T47D (cell line): ENCODE measurements at places on chromosomes 2 and 18.

GRCh38 chr2:125405816-125406215 lies 1250.1 kb upstream of the GYPC start:
- DNase-seq: no peak

GRCh38 chr2:120949027-120949956 lies 213.6 kb downstream of the GLI2 start:
- peak; percentile 41 for DNase-seq

- no peak for DNase-seq
These were observed 16.7 kb downstream of the WIPF1 start for GRCh38 chr2:174580951-174581350.

- DNase-seq: no peak
These were observed 233.7 kb upstream of the CXCR4 start for GRCh38 chr2:136351684-136352083.

GRCh38 chr2:11661891-11662435 lies 8.0 kb downstream of the NTSR2 start:
- no peak for DNase-seq

DNA sequence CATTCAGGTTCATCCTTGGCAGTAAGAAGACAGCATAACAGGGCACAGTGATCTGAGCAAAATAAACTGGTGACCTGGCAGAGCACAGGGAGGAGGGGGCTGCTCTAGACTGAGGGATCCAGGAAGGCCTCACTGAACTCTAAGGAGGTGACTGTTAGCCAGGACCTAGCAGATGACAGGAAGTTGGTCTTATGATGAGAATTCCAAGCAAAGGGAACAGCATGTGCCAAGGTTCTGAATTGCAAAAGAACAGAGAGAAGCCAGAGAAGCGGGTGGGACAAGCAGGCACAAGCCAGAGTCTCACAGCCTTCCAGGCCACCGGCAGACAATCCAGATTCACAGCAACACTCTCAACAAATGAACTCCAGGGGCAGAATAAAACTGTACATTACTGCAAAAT lies 152.7 kb upstream of the PTPRM start:
- DNase-seq: no peak

GRCh38 chr2:220043990-220044335 lies 416.5 kb downstream of the SLC4A3 start:
- DNase-seq: no peak

- DNase-seq: no peak
These were observed 14.4 kb downstream of the DNAJC10 start for GRCh38 chr2:182730486-182730885.

DNA sequence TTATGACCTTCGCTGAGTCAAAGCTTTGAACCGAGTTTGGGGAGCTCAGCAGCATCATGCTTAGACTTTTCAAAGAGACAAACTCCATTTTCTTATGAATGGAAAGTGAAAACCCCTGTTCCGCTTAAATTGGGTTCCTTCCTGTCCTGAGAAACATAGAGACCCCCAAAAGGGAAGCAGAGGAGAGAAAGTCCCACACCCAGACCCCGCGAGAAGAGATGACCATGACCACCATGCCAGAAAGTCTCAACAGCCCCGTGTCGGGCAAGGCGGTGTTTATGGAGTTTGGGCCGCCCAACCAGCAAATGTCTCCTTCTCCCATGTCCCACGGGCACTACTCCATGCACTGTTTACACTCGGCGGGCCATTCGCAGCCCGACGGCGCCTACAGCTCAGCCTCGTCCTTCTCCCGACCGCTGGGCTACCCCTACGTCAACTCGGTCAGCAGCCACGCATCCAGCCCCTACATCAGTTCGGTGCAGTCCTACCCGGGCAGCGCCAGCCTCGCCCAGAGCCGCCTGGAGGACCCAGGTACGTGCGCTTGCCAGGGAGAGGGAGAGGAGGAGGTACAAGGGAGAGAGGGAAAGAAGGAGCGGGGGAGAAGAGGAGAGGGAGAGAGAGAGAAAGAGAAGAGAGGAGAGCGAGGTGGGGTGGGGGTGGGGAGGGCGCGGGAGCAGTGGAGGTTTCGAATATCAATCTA lies at the start of gene DLX1:
Gene DLX1 (plus strand): TSS at position 48 of the 700 bp plus-strand sequence. CDS start 171 bp downstream, at position 219.
- no peak for DNase-seq

GRCh38 chr2:191857259-191857805 lies 10.4 kb upstream of the CAVIN2 start:
- no peak for DNase-seq

GRCh38 chr2:173990245-173990644 lies 25.1 kb upstream of the SP3 start:
- no peak for DNase-seq

GRCh38 chr2:233445152-233445830 lies 91.0 kb downstream of the DGKD start:
- DNase-seq: no peak

- DNase-seq: no peak
These were observed 11.9 kb downstream of the BCL2 start for GRCh38 chr18:63307551-63308200.

GRCh38 chr2:236244256-236244655 lies 19.9 kb downstream of the ASB18 start:
- DNase-seq: no peak

DNA sequence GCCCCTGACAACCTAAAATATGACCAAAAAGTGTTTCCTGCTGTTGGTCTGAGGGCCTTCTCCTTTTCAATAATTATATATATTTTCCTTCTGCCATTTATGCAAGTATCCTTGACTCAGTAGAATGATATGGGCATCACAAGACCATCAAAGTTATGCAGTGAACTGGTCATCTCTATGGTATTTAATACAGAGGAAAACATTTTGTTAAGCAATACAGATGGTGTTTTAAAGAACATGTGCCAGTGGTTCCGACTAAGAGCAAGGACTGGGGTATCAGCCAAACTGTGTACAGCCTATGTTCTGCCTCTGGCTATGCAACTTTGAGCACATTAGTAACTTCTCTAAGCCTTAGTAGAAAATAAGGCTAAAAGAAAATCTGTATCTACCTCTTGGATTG lies 179.0 kb downstream of the TRABD2A start:
- no peak for DNase-seq

GRCh38 chr2:152005607-152006006 lies 93.2 kb downstream of the CACNB4 start:
- DNase-seq: no peak

DNA sequence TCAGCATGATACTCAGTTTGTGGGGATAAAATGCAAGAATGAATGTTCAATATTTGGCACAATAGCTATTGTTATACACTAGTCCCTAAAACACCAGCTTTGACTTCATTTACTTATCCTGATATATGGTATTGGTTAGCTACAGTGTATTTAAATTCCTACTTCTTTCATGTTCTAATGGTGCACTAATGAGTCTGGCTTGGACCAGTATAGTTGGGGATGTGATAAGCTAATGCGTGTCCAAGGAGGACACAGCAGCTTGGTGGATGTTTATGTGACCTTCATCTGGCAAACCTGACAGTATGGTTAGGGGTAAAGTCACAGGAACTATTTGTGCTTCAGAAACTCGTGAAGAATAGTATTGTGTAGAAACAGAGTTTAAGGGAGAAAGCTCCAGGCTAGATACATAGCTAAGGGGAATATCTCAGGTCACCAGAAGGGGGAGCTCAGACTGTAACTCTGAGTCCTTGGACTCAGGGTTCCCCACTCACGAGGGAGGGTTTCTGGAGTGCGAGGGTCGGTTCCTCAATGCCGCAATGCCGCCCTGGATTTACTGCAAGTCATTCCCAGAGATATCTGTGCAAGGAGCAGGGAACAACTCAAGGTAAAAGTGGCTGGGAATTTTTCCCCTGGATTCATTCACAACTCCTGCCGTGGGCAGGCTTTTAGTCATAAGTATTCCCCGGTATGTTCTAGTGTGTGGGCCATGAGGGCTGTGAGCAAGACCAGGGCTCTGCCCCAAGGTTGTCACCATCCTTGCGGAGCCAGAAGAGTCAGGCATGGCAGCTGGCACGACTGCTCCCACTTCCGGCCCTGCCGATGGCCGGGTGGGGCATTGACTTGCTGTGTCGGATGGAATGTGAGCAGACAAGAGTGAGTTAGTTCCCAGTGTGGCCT lies 14.5 kb downstream of the IL1R2 start:
- peak; percentile 24 for DNase-seq

- no peak for DNase-seq
These were observed 49.5 kb upstream of the SP3 start for GRCh38 chr2:174014699-174015070.

DNA sequence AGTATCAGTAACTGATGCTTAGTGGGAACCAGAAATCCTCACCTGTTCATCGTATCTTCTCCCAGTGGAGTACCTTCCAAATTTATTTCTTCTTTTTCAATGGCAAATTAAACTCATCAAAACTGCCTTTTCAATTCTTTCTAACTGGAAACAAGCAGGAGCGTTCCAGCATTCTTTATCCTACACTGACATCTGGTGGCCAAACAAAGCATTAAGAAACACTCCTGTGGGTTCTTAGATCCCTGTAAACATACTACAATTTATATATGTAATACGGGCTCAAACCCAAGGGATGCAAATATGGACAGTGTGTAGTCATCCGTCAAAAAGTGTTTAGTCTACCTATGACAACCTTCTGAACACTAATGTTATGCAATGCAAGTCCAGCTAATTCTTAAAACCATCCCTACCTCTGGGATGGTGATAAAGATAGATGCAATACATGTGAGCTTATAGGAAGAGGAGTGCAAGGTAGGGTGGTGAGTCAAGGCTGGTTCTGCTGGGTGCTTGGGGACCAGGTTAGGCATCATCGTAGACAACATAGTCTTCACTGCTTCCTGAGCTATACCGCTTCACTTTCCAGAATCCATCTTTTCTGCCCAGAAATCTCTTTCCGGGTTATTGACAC lies 375.0 kb downstream of the CTNNA2 start:
- DNase-seq: peak; percentile 15

DNA sequence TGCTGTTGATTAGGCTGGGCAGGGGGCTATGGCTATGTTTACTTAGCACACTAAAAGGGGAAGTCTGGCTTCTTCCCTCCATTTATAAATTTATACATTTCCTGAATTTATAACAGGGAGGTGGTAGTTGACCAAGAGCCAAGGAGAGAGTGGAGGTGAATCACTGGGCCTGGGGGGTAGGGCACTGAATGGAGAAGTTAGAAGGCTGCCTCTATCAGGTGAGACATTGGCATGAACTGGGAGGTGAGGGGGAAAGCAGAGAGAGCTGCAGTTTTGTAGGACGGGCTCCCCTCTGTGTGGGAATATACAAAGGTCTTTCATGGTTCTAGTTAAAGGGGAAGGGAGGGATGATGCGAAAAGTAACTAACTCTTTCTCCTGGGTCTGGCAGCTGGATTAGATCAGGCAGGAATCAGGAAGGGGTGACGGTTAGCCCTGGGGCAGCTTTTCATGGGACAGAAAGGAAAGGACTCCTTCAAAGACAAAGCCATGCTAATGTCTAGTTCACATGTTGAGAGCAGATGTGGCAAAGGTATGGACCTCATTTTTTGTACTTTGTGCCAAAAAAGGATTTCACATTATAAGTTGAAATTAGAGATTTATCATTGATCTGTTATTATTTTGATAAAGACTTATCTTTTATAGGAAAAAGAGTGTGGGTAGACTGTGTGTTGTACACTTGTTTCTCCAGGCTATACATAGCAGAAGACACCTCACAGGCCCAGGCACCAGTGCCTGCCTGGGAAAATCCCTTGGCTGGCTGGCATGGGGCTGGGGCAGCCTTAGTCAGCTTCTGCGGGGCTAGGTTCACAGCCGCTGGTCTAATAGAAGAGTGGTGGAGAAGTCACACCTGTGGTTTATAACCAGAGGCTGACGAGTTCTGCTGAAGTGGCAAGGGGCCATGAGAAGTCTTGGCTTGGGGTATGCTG lies 158.7 kb downstream of the CLIP4 start:
- DNase-seq: no peak

GRCh38 chr18:55106906-55107305 lies 147.6 kb upstream of the CCDC68 start:
- DNase-seq: no peak

- peak; percentile 10 for DNase-seq
These were observed 114.4 kb upstream of the HAAO start for GRCh38 chr2:42906557-42907411.

GRCh38 chr18:36492604-36493329 lies 195.3 kb downstream of the FHOD3 start:
- no peak for DNase-seq

DNA sequence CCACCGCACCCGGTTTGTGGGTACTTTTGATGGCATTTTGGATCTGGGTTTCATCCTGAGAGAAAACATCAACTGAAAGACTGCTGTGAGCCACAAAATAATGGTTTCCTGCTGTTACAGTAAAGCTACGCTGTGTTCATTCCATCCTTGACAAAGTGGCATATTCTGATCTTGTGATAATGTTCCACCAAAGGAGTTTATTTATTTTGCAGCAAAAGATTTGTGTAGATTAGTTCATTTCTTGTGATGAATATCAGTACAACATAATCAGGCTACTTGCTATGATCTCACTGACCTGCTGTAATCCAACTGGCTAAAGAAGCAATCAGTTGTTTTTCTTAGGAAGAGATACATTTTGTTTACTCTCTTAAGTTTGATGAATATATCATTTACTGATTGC lies 45.0 kb downstream of the EEF1B2 start:
- DNase-seq: no peak

- peak; percentile 23 for DNase-seq
These were observed 732 bp upstream of the ANXA4 start for GRCh38 chr2:69741229-69741574.

DNA sequence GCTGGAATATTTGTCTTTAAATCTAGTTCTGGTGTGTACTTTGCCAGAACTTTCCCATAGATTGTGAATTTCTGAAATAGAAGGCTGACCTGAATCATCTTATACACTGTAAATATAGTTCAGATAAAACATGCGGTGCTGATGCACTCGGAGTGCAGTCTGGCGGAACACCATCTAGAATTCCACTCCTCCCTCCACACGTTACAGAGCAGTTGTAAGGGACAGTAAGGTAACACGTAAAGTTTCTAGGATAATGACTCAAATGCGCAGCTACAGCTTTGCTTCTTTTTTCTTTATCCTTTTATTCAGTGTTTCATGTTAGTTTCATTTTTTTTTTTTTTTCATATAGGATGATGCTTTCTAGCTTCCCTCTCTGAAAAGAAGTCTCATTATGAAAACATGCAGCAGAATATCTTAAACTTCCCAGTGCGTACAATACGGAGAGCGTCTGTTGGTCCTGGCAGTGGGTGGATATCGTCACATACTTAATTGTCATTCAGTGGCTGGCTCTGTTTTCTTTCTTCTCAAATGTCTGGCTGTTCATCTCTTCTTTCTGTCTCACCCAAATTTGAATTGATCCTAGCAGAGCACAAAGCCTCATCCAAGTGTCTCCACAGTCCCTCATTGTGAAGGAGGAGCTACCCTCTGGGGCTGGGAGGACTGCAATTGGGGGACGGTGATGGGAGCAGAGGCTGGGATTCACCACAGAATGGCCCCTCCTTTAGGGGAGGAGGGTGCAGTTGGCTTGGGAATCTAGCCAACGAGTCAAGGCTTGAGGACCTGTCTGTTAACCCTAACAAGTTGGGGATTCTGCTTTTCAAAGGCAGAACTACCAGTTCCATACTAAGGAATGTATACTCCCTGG lies 138.8 kb downstream of the MYT1L start:
- no peak for DNase-seq

DNA sequence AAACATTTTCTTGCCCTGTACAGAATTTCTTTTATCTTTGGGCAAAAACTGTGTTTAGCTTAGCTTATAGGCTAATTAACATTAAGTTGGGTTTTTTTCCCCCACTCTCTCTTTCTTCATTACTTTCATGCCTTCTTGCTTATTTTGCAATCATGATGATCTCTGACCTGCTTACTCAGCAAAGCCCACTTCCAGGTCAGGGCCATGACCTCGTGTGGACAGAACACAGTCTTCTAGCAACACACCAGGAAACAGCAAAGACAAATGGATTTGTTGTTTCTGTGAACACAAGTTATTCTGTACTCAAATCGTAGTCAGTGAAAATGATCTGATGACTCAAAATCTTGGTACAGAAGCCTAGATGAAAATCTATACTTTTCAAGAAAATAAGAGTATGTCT lies 60.7 kb downstream of the SPATS2L start:
- peak; percentile 11 for DNase-seq
